H1 (cell line): ENCODE measurements at places on chromosomes 7 and 10. TPM values are rescaled to one million over a fixed set of nuclear protein-coding genes. Genes with fewer than 3 reads are reported as not detected.
A peak's percentile ranks its signal among the peaks of the same experiment; 100 is the strongest.

SEMA3D gene
- 3.5 and 4.1 TPM in 2 replicates for total RNA-seq

- no peak overlapping the region for H3K4me3 ChIP-seq
- DNase-seq, result no peak
- no peaks in the 10 kb centered on the region for H3K4me1 ChIP-seq
- H3K27me3 ChIP-seq, result no peaks in the 10 kb centered on the region
Measured at GRCh38 chr10:49208996-49209395, 20.8 kb upstream of the TMEM273 start.

GAD2 gene
- 0.27 and 0.47 TPM in 2 replicates for total RNA-seq

DNA sequence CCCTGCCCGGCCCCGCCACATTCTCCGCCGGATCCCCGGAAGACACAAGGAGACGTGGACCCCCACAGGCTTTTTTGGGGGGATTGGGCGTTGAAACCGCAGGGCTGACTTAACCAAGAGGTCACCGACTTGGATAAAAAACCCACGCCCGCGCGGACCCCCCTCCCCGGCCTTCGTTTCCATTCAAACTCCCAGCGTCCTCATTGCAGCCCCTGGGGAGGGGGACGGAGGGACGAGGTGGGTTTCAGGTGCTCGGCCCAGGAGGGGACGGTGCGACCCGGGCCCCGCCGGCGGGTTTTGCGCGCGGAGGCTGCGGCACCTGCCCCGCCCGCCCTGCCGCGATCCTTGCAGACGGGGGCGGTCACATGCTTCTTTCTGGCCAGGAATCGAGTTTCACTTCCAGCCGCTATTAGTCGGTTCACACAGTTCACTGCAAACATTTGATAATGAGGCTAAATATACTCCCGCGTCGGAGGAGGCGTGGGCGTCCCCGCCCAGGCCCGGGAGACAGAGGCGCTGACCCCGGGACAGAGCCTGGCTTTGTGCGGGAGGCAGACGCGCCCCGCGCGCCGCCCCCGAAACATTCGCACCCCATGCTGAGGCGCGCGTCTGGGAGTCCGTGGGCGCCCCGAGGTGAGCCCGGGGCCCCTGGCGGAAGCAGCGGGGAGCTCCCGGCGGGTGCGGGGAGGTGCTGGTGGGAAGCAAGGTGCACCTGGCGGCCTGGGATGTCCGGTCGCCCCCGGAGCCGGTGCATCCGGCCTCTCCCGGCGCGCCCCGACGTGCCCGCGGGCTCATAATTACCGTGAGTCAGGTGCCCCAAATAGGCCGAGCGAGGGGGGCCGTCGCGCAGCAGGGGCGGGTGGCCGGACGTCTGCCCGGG is 2.7 kb upstream of the PDGFA start:
- H3K27ac ChIP-seq, result no peak overlapping the region
- peak overlapping the region; percentile 9 for H3K4me3 ChIP-seq
- H3K27me3 ChIP-seq, result peaks cover 28% of the 10 kb centered on the region

GRCh38 chr7:29300649-29301048 is 106.1 kb downstream of the CHN2 start:
- DNase-seq, result no peak
- H3K4me3 ChIP-seq, result no peak overlapping the region
- H3K27me3 ChIP-seq, result no peaks in the 10 kb centered on the region
- H3K4me1 ChIP-seq, result peaks cover 24% of the 10 kb centered on the region
- no peaks in the 10 kb centered on the region for H3K36me3 ChIP-seq
- no peak overlapping the region for H3K27ac ChIP-seq

- no peak for DNase-seq
- H3K4me3 ChIP-seq, result no peak overlapping the region
- H3K27me3 ChIP-seq, result no peaks in the 10 kb centered on the region
- no peaks in the 10 kb centered on the region for H3K36me3 ChIP-seq
- no peak overlapping the region for H3K27ac ChIP-seq
- H3K4me1 ChIP-seq, result no peaks in the 10 kb centered on the region
Measured at GRCh38 chr10:13462551-13462950, 66.3 kb downstream of the BEND7 start.

GRCh38 chr10:71863203-71863602 is 12.2 kb upstream of the PSAP start:
- DNase-seq, result no peak
- no peaks in the 10 kb centered on the region for H3K27me3 ChIP-seq
- peaks cover 3% of the 10 kb centered on the region; the same call in 1 of the 2 replicates for H3K4me1 ChIP-seq
- no peak overlapping the region for H3K4me3 ChIP-seq
- H3K27ac ChIP-seq, result no peak overlapping the region
- no peaks in the 10 kb centered on the region for H3K36me3 ChIP-seq

DNA sequence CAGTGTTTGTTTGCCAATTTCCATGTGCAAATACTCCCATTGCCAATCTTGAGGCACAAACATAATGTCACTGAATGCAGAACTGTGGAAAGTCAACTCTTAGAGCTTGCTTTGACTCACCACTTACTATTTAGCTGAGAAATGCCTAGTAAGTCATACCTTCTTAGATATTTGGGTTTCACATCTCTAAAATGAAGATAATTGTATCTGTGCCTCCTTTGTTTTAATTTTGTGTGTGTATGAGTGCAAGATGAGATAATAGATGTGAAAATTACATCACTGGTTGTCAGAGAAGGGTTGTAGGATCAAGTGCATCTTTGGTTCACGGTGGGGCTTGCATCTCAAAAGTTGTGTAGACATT is 407.5 kb downstream of the INHBA start:
- H3K27me3 ChIP-seq, result no peaks in the 10 kb centered on the region
- H3K4me1 ChIP-seq, result no peaks in the 10 kb centered on the region
- H3K36me3 ChIP-seq, result no peaks in the 10 kb centered on the region
- H3K27ac ChIP-seq, result no peak overlapping the region
- no peak for DNase-seq
